Right lobe of liver (tissue), 6 donors: ENCODE measurements at places on chromosomes 2 and 18. TPM values are rescaled to one million over a fixed set of nuclear protein-coding genes. Genes with fewer than 3 reads are reported as not detected.
A peak's percentile ranks its signal among the peaks of the same experiment; 100 is the strongest.

DNA sequence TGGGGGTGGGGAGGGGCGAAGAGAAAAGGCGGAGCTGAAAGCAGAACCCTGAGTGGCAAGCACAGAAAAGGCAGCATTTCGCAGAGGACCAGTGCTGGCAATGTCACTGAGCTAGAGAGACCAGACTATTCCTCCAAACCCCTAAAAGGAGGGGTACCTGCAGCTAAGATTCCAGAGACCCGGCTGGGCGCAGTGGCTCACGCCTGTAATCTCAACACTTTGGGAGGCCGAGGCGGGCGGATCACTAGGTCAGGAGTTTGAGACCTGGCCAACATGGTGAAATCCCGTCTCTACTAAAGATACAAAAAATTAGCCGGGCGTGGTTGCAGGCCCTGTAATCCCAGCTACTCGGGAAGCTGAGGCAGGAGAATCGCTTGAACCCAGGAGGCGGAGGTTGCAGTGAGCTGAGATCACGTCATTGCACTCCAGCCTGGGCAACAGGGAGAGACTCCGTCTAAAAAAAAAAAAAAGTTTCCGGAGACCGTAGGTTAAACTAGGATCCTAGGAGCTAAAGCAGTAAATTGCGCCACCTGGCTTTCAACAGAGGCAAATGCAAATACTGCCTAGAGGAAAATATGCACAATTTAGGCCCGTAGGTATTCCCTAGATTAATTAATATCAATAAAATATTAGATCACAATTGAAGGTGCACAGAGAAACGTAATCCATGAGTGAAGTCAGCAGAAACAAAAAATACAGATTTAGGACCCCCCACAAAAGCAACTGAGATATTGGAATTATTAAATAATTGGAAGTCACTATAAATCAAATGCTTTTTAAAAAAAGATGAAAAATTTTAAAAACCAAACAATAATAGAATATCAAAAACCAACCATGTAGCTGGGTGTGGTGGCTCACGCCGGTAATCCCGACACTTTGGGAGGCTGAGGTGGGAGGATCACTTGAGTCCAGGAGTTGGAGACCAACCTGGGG lies 4.9 kb downstream of the UCN start:
- H3K36me3 ChIP-seq, result no peaks in the 10 kb centered on the region
- no peaks in the 10 kb centered on the region for H3K4me1 ChIP-seq
- H3K27me3 ChIP-seq, result no peaks in the 10 kb centered on the region
- peak overlapping the region; percentile 35 for H3K4me3 ChIP-seq

DNA sequence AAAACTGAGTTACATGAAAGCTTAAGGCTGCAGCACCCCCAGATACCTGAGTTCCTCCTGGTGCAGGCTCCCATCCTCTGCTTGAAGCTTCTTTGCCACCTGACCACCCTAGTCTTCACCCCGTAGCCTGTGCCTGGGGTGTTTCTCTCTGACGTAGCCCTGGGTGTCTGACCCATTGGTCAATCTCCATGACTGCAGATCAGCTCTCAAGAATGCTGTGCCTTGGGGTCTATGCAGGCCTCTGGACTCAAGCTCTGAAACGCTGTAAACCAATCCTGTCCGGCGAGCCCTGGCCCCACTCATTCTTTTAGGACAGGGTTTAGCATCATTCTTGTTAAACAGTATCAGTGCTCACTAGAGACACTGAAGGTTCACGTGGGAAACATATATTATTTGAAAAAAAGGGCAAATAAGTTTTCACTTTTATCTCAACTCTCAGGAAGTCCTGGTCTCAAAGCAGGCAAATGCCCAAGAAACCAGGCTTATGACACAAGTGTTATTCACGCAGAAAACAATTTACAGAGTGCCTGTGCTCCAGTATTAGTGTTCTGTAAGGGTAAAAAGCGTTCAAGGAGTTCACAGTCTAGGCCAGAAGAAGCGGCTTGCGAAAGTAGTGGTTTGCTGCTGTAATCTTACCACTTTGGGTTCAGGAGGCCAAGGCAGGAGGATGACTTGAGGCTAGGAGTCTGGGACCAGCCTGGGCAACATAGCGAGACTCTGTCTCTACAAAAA lies 22.8 kb upstream of the PPP4R1 start:
- H3K27ac ChIP-seq, result no peak overlapping the region
- no peaks in the 10 kb centered on the region for H3K4me1 ChIP-seq
- no peaks in the 10 kb centered on the region for H3K36me3 ChIP-seq
- DNase-seq, result no peak
- no peak overlapping the region for H3K4me3 ChIP-seq

DNA sequence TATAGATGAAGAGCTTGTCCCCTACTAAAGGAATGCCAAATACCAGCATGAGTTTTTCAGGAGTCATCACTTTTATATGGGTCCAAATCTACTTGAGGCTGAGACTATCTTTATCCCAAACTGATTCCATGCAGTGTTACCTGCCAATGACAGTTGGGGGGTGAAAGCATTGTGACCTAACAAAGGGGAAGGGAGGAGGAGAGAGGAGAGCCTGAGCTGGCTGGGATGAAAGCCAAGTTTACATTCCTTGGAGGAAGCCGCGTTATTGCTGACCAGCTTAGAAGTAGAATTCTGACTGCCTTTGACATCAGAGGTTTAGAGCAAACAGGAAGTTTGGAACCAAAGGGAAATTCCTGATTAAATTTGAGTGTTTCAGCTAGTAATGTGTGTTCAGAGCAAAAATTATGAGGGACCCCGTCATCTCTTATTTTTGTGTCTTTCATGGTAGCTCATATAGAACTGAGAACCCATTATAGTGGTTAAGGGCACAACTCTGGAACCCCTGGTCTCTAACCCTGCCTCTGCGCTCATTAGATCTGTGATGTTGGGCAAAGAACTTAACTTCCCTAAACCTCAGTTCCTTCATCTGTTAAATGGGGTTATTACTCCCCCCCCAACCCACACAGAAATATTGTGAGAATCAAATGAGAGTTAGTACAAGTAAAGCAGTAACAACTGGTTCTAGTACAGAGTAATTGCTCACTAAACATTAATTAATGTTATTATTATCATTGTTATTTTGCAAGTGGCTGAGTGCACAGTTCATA lies 199.3 kb upstream of the EPAS1 start:
- no peak overlapping the region for H3K4me3 ChIP-seq
- DNase-seq, result no peak
- H3K4me1 ChIP-seq, result no peaks in the 10 kb centered on the region

DNA sequence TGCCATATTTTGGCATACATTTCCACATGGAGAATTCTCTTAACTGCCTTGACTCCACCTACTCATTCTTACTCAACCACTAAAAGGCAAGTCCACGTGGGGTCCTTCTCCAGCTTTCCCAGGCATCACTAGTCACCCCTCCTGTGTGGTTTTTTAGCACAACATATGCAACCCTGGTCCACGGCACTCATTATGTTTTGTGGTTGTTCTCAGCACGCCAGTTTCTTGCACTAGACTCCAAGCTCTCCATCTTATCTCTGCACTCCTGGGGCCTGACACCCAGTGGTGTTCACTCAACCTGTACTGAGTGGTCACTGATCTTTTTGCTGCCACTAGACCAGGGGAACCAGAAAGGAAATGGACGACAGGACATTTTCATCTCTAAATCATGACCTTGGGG lies 18.0 kb downstream of the MARCHF4 start:
- no peak overlapping the region for H3K4me3 ChIP-seq
- H3K36me3 ChIP-seq, result no peaks in the 10 kb centered on the region
- no peak overlapping the region for H3K27ac ChIP-seq

DNA sequence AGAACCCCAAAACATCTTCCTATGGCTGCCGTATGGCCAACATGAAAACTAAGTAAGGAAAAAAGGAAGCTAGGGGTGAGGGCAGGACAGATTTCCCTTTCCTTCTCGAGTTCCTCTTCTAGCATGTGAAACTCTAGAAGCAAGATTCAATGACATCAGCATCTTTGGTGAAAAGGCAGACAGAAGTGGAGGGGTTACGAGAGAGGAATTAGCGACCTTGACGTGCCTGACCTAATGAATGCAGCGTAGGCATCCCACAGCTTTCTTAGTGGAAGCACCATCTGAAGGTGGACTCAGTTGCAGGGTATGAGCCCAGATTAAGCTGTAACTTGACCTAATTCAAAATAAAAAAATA lies 47.9 kb upstream of the PELI1 start:
- no peaks in the 10 kb centered on the region for H3K27me3 ChIP-seq
- H3K4me3 ChIP-seq, result no peak overlapping the region

GRCh38 chr2:47389692-47390091 lies 13.3 kb upstream of the MSH2 start:
- no peaks in the 10 kb centered on the region for H3K4me1 ChIP-seq
- no peak overlapping the region for H3K4me3 ChIP-seq
- DNase-seq, result no peak
- no peak overlapping the region for H3K27ac ChIP-seq
- H3K27me3 ChIP-seq, result no peaks in the 10 kb centered on the region

DNA sequence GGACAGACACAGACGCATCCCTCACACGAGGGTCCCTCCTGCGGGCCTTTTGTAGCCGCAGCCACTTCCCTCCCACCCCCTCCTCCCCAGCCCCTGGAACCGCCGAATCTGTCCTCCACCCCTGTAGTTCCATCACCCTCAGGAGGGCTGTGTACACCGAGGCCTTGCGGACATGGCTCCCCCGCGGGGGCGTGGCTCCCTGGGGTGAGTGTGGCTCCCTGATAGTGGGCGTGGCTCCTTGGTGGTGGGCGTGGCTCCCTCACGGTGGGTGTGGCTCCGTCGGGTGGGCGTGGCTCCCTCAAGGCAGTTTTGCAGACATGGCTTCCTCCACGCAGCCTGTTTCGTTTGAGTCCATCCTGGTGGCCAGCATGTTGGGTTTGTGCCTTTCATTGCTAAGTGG lies 420.7 kb upstream of the SALL3 start:
- no peak overlapping the region for H3K4me3 ChIP-seq
- no peak for DNase-seq
- no peaks in the 10 kb centered on the region for H3K27me3 ChIP-seq
- H3K36me3 ChIP-seq, result no peaks in the 10 kb centered on the region
- no peaks in the 10 kb centered on the region for H3K4me1 ChIP-seq
- H3K27ac ChIP-seq, result no peak overlapping the region

DNA sequence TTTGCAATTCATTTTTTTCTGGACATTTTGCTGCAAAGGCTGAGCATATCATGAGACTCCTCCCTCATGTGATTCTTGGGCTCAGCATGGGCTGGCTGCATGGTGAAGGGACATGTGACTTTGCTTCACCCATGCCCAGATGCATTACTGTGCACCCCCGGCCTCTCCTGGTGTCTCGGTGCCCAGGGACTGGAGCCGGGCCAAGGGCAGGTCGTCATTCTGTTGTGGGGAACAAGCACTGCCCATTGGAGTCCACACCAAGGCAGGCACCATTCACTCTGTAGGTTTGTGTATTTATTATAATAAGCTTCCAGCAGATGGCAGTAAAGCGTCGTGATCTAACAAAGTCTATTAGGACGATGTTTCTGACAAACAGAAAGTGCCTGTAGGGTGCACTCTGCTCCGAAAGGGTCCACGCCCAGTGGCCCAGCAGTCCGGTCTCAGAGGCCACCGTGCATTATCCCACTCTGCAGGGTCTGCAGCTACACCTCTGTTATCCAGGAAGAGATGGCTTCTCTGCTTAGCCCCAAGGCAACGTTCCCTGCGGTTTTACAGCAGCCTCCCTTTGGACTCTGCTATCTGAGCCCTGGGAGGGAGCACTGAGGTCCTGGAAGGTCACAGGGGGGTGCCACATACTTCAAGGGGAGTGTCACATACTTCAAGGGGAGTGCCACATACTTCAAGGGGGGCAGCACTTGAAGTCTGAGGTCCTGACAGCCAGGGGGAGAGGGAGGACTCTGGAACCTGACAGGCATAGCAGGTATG lies 219.6 kb downstream of the TSN start:
- H3K4me3 ChIP-seq, result peak overlapping the region; percentile 25
- H3K4me1 ChIP-seq, result no peaks in the 10 kb centered on the region
- H3K36me3 ChIP-seq, result no peaks in the 10 kb centered on the region

DNA sequence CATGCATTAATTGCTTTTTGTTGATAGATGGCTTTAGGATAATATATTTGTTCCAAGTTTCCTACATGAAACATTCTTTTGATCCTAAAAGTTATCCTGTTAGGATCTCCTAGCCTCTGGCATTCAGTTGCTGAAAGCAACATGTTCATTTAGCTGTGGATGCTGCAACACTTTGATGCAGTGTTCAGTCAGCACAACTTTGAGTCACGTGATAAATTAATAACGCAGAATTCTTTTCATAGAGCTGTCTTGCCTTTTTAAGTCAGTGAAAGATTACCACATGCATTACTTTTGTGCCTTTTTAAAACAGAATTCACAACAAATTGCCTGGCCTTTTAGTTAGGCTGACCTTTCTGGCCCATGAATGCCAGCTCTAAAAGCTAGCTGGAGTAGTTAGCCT lies 1467.9 kb upstream of the ZEB2 start:
- H3K27ac ChIP-seq, result no peak overlapping the region
- no peak for DNase-seq
- H3K4me3 ChIP-seq, result no peak overlapping the region
- no peaks in the 10 kb centered on the region for H3K36me3 ChIP-seq
- H3K27me3 ChIP-seq, result no peaks in the 10 kb centered on the region

- no peak overlapping the region for H3K4me3 ChIP-seq
- no peaks in the 10 kb centered on the region for H3K4me1 ChIP-seq
- no peak for DNase-seq
- no peaks in the 10 kb centered on the region for H3K27me3 ChIP-seq
- no peaks in the 10 kb centered on the region for H3K36me3 ChIP-seq
These were observed 18.0 kb downstream of the LBH start for GRCh38 chr2:30249354-30249753.

DNA sequence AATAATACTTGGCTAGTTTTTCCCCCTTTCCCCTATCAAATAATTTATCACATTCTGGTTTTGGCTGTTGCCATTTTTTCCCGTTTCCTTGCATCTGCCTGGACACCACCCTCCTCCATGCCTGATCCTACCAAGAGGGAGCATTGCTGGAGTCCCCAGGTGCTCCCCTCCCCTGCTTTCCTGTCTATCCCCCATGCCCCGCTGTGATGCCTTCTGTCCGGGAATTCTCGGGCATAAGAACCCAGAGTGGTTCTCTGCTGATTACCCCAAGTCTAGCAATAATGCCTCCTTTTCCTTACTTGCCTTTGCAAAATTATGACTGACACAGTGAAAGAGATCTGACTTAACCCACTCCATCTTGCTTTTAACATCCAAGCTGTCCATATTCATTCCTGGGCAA lies 248.0 kb upstream of the PXDN start:
- no peak for DNase-seq
- H3K36me3 ChIP-seq, result no peaks in the 10 kb centered on the region
- H3K4me1 ChIP-seq, result no peaks in the 10 kb centered on the region
- no peaks in the 10 kb centered on the region for H3K27me3 ChIP-seq
- no peak overlapping the region for H3K27ac ChIP-seq

DNA sequence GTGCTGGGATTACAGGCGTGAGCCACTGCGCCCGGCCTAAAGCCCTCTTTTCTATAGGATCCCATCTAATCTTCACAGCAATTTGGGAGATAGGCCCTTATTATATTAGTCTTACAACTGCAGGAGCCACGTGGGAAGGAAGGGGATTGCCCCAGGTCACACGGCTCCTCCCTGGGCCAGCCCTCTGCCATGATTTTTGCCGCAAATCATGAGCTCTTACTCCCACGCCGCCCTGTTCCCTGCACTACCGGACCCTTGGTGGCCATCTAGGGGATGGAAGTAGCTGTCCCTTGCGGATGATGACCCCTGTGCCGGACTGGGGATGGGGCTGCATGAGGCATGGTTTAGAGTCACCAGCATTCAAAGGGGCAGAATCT lies 28.4 kb upstream of the PTMA start:
- no peak overlapping the region for H3K27ac ChIP-seq
- peaks cover 2% of the 10 kb centered on the region for H3K4me1 ChIP-seq
- no peaks in the 10 kb centered on the region for H3K36me3 ChIP-seq
- no peaks in the 10 kb centered on the region for H3K27me3 ChIP-seq

ORC2 gene
- total RNA-seq, result 6.0 TPM

CENPA gene
- not detected for total RNA-seq

TET3 gene
- 6.8 TPM for total RNA-seq

GCG gene
- total RNA-seq, result not detected
